ENCODE measurements at places on chromosomes 6 and 20.

DNA sequence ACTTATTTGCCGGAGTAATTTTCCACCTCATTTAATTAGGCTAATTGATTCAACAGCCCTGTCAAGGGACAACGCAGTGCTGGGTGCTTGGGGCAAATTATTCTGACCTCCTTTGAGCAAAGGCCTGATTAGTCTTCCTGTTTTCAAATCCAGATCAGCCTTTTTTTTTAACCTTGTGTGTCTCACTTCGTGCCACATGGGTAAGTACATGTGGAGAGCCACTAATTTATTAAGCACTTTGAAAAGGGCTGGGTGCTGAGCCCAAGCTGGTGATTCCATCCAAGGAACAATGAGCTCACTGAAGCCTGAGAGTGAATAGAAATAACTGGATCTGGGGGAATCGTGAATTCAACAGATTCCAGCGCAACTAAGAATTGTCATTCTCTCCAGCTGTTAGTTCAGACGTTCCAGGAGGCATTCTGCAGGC, 229.3 kb downstream of the CLIC5 start:
- DNase-seq = no peak

GRCh38 chr6:134657751-134658527, 292.0 kb downstream of the ALDH8A1 start:
- DNase-seq = no peak

DNA sequence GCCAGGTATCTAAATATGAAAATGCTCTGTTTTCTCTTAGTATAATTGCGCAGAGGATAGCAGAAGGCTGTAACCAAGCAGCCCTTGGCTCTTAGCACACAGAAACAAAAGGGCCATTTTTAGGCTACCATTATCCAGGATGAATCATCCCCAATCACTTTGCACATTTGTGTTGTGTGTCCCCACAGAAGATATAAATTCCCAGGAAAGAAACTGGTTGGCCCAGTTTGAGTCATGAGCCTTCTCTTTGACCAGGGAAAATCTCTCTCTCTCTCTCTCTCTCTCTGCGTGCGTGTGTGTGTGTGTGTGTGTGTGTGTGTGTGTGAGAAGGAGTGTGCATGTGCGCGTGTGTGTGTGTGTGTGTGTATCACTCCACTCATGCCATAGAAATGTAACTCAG, 178.5 kb downstream of the FRK start:
- no peak for DNase-seq

GRCh38 chr20:53961527-53961926, 108.9 kb downstream of the BCAS1 start:
- no peak for DNase-seq

- DNase-seq = no peak
These were observed 122.2 kb upstream of the TNFAIP3 start for GRCh38 chr6:137744877-137745276.

DNA sequence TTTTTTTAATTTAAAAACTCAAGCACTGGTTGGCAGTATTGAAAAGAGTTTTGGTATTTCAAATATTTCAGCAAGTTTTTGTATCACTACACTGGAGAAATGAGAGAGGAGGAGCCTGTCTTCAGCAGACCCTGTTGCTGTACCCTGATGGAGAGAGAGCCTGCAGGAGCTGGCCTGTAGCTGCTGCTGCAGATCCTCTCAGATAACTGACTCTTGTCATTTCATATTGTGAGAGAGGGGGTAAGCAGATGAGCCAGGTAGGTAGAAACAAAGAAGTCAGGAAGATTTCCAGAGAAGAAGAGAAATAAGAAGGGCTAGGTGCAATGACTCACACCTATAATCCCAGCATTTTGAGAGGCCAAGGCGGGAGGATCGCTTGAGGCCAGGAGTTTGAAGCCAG, 64.1 kb upstream of the TBC1D7 start:
- no peak for DNase-seq

DNA sequence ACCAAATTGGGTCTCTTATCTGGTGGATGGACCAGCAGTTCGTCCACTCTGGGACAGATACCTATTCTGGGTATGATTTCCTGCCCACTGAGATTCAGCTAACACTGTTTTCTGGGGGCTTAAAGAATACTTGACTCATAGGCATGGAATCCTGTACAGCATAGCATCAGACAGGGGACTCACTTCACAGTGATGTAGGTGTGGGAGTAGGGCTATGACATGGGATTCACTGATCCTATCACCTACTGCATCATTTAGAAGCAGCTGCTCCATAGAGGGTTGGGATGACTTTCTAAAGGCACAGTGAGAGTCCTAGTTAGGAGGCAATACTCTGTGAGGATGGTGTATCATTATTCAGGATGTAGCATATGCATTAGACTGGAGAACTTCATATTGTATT, 74.5 kb upstream of the AHI1 start:
- no peak for DNase-seq

GRCh38 chr20:20412750-20413149, 44.8 kb downstream of the INSM1 start:
- no peak for DNase-seq

DNA sequence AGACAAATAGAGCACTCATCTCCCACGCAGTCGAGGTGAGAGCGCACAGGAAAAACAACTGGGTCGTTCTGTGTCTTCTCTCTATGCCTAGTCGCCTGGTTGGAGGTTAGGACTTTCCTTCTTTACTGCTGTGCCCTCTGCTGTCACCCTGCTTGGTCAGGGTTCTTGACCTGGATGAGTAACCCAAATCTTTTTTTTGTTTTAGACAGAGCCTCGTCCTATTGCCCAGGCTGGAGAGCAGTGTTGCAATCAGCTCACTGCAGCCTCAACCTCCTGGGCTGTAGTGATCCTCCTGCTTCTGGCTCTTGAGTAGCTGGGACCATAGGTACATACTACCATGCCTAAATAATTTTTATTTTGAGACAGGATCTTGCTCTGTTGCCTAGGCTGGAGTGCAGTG, 24.5 kb downstream of the PRPF6 start:
- no peak for DNase-seq

GRCh38 chr20:9078826-9079731, 10.2 kb downstream of the PLCB4 start:
- no peak for DNase-seq

- DNase-seq = no peak
These were observed 29.6 kb downstream of the RAMACL start for GRCh38 chr6:166556863-166557322.

DNA sequence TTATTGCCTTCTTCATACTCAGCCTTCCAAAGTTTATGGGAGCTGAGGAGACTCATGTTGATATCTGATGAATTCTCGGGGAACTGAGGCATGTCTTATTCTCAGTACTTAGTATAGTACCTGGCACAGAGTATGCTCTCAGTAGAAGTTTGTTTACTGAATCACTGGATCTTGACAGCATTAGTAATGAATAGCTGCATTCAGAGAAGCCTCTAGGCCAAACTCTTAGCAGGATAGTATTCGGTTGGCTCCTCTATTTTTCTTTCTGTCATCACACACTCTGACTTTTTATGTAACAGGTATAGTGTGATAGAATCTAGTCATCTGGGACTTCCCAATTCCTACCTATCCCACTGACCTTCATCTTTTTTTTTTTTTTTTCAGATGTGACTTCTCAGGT, 566.4 kb upstream of the MAN1A1 start:
- no peak for DNase-seq

DNA sequence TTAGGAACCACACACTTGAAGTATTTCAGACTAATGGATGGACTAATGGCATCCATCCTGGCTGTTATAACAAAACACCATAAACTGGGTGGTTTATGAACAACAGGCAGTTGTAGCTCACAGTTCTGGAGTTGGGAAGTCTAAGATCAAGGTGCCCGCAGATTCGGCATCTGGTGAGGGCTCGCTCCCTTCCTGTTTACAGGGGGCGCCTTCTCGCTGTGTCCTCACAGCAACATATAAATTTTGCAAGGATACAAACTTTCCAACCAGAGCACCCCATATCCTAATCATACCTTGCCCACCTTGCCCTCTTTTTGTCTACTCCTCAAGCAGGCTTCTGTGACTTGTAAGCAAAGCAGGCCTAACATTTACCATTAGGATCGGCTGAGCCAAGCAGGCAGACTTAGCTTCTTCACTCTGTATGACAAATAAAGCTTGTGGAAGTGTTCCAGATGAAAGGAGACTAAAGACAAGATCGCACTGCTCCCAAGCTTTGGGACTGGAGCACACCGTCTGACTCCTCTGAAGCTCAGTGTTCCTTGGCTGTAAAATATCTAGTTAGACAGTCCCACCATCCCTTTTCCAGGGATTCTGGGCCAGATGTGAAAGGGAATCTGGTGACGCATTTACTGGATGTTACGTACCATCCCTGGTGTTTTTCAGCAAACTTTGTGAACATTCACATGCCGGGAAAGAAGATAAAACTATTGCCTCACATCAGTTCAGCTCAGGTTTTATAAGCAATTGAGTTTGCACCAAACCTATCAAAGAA, 34.9 kb downstream of the GFOD1 start:
- DNase-seq = no peak

GRCh38 chr6:108651340-108652227, 90.9 kb downstream of the FOXO3 start:
- DNase-seq = no peak

DNA sequence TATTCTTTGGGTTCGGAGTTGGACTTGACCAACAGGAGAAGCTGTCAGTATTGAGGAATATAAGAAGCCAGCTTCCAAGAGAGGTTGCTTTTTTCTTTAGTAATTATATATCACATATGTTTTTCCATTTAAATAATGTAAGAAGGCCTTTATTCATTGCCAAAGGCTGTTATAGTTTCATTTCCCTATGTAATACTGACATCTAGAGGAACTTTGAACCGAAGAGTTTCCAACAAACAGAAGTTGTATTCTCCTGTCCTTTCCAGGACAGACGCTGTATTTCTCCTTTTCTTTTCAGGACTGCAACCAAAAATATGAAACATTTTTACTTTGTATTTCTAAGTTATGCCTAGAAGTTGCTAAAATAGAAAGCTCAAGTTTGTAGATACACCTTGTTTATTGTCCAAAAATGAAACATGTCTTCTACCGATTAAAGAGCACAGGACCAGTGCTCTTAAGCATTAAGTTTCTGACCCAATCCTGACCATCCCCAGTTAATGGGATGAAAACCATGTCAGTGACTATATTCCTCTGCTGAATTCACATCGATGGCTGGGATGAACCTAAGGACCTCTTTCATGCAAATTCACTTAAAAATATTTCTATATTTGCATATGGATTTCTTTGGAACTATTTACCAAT, 55.1 kb downstream of the MYLK4 start:
- DNase-seq = no peak
